ENCODE measurements at places on chromosomes 2 and 18.

- DNase-seq: no peak
These were observed 294.6 kb downstream of the LRATD1 start for GRCh38 chr2:14927021-14927564.

GRCh38 chr2:14126846-14127245 lies 505.7 kb upstream of the LRATD1 start:
- no peak for DNase-seq

- DNase-seq: no peak
These were observed 771.0 kb upstream of the CDH7 start for GRCh38 chr18:64979791-64980190.

DNA sequence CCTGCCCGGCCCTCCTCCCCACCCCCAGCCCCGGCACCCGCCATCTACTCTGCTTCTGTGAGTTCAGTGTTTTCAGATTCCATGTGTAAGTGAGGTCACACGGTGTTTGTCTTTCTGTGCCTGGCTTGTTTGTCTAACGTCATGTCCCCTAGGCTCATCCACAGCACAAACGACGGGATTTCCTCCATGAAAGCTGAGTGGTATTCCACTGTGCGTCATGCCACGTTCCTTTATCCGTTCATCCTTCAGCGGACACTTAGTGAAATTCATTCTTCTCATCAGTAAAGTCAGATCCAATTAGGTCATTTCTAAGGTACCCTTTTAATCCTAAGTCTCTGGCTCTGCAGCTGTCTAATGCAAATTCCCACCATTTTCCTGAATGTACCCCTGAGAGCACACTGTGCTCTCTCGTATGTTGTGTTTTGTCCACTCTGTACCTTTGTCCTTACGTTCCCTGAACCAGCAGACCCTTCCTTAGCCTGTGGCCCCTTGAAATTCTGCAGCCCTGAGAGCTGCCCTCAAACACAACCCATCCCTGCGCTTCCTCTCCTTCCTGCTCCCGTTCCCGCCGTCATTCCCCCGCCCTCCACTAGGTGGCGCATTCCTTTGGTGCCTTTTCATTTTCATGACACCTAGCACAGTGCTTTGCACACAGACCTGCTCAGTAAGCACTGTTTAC lies 44.1 kb downstream of the TRAPPC12 start:
- DNase-seq: peak; percentile 38

- peak; percentile 69 for DNase-seq
These were observed 214.8 kb downstream of the SP3 start for GRCh38 chr2:173750353-173750801.

DNA sequence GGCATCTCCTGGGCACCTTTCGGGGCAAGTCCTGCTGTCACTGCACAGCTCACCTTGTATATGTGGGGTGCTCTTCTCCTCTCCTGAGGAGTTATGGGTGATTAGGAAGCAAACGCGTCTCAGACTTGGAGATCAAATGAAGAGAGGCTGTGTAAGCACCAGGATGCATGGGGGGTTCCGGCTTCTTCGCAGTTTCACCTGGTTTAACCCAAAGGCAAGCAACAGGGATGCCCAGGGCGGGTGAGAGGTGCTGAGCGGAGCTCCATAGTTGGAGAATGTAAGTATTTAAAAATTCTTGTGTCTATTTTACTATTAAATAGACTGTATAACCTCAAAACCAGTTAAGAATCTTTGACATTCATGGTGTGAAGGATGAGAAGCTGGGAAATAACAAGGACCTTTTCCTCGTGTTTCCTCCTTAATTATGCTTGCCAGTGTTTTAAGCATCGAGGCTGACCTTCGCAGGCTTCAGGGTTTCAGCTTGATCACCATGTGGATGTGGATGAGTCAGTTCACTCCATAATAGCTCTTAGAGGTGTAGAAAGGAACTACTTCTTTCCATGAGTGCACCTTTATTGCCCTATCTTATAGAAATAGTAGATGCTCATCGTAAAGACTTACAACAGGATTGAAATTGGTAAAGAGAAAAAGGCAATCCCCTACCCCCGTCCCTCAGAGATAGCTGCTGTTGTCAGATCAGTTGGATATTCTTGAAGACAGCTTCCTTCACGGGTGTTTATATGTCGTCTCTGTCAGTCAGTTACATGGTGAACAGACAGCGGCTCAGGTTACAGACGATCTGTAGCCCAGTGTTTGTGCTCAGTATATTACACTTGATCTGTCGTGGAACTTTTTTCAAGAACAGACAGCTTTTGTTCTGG lies 201.1 kb downstream of the AGAP1 start:
- DNase-seq: peak; percentile 29

DNA sequence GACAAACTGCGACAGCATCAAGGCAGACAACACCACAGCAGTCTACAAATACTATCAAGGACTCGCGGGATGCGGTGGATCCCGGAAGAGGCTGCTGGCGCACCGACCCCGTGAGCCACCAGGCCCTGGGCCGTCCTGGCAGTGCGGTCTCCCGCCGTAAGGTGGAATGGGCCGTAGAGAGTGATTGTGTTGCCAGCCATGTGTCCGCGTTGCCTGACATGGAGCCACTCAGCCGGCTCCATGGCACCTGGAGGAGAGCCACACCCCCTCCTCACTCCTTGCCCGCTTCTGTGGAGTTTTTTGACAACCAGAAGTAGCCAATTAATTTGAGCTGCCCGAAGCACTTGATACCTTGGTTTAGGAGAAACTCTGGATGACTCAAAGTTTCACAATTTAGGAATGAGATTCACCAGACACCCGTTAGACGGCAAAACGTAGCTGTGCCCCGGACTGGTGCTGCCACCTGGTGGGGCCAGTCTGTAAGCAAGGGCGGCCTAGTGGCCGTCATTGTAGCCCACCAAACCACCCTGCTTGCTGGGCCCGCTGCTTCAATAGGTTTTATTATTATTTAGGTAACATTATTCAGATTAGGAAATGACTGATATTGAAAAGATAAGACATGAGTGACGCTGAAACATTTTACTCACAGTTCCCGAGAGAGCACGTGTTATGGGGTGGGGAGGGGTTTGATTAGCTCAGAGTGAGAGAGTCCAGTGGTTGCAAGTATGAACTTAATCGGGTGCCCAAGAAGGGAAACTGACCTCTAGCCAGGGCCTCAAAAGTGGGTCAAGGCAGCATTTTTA lies 10.2 kb upstream of the IMP4 start:
- DNase-seq: peak; percentile 65

- no peak for DNase-seq
These were observed 3.4 kb downstream of the HDLBP start for GRCh38 chr2:241312082-241312481.

DNA sequence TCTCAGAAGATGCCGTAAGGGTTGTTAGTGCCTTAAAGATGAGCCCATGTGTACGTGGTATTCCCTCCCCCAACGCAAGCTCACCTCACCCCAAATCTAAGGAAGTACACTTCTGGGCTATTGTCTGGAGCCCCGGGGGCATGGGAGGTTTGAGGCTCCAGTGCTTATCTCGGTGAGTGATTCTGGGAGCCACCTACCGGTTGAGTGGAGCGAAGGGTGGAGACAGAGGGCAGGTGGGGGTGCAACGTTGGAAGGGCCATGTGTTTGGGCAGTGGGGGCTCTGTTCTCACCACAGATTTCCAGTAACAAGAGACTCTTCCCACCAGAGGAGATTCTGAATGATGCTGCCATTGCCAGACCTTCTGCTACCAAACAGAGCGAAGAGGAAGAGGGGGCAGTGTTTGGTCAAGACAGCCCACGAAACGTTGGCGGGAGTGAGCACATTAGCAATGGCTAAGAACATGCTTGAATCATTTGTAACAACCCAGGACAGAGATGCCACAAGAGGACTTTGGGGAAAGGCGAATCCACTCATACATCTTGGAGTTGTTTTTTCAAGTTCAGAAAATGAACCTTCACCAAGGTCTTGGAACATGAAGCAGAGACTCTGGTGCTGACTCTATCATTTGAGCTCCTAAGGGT lies 38.7 kb downstream of the TWIST2 start:
- DNase-seq: no peak

DNA sequence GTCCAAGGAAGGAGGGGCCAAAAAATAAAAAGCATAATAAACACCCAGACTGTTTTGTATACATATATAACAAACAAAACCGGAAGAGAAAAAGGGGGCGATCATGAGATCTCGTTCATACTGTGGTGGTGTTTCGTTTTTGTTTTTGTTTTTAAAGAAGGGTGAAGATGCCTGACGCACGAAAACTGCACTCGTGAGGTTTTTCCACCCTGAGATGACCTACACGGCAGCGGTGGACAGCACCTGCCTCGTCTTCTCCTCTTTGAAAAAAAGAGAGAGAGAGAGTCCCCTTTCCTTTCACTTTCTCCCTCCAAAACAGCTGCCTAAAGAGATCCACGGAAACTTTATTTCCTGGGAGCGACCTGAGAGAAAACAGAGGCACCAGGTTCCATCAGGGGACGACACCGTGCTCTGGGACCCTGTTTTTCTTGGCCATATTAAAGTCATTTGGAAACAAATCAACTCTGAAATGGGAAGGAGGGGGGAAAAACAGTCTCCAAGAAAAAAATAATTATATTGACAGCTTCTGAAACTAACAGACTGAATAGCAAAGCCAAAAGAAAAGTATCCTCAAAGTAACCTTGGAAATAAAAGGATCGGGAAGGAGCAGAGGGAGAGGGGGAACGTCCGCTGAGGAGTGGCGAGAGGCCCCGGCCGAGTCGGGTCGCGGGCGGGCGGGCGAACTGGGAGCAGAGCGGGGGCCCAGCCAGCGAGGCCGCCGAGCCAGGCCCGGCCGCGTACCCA lies 3.5 kb downstream of the POU3F3 start:
- no peak for DNase-seq

DNA sequence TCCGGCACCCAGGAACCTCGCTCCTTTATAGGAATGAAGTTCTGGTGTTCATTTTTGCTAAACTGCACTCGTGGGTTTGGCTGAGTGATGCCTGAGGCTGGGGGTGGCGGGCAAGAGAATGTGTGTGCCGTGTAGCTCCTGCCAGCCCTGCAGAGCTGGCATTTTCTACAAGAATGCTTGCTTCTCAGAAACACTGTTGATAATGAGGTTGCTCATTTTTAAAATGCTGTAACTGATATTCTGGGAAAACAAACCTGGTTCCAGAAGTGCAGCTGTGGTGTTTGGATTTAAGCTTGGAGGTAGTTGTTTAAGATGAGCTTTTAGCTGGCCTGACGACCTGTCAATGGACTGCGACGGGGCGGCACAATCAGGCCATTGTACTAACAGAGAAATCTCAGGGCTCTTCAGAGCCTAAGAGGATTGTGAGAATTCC lies 511.9 kb upstream of the TNP1 start:
- DNase-seq: no peak

DNA sequence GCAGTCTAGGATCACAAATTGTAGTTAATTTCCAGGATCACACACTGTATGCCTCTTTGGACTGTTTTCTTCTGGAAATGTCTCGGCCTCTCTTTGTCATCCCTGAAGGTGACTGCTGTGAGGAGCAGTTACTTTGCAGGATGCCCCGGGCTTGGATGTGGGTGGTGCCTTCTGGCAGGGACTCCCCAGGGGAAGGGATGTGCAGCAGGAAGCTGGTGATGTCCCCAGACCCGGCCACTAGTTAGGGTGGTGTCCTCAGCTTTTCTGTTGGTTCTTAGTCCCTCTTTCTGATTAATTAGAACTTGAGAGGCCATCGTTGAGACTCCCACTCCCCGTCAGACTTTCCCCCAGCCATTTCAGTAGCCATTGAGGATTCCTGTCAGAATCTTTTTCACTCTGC lies 286.6 kb upstream of the HDAC4 start:
- no peak for DNase-seq

GRCh38 chr2:55084641-55085040 lies 34.4 kb upstream of the RTN4 start:
- DNase-seq: no peak

DNA sequence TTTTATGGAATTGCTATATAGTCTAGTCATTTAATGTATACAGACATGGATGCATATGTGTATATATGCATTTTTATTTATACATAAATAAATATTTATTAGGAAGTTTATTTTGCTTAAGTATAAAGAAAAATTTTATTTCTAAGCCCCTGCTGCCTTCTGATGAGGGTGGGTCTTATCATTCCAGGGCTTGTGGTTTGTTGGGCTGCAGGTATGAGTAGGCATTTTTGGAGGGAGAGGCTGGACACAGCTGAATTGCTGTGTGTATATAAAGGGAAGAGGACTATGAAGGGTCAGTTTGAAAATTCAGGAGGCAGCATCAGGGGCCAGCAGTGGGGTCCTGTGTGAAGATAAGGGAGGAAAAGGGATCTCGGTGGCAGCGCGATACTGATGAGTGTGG lies 189.4 kb downstream of the TMEM182 start:
- no peak for DNase-seq

Measured in NCI-H510A treated with DMSO at 0.1 percent for 48 hours (cell line).